ENCODE measurements at places on chromosomes 2 and 18.

DNA sequence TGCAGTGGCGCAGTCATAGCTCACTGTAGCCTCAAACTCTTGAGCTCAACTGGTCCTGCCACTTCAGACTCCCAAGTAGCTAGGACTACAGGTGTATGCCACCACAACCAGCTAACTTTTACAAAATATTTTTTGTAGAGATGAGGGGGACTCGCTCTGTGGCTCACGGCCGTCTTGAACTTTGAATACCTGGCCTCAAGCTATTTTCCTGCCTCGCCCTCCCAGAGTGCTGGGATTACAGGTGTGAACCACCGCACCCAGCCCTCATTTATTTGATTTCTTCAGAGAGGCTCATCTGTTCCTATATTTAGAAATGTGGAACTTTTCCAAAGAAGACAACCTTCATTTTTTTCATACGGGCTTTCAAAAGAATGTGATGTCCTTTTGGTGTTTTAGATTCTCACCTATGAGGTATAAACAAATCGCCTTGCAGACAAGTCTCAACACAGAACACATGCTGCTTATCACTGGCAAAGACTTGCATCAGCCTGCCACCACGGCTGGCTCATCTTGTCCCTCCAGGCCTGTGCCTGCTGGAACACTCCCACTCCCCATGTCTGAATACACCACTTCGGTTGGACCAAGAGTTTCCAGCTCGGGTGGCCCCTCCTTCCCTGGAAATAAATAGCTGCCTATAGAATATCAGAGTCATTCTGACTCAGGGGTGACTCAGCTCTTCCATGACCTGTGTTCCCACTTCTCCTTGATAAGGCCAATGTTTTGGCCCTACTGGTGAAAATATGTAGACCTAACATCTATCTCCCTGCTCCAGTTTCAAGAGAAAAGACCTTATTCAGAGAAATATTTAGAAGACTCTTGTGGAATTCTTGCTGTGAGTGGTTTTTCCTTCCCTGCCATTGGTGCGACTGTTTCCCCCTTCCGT lies 202.6 kb downstream of the TGIF1 start:
- DNase-seq, result peak; percentile 0

DNA sequence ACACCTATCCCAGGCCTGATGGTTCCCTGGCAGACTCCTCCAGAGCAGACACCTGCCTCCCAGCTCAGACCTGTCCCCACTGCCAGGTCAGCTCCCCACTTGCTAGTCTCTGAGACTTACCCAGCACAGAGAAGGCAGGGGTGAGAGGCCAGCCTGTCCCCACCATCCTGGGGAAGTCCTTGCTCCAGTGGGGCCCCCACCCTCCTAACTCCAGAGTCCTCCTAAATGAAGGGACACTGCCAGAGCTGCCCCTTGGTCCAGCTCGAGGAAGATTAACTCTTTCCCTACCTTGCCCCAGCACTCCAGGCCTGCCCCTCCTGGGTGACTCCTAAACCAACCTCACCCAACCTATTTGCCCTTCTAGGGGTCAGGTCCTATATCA lies 30.4 kb upstream of the TNS1 start:
- DNase-seq, result no peak

DNA sequence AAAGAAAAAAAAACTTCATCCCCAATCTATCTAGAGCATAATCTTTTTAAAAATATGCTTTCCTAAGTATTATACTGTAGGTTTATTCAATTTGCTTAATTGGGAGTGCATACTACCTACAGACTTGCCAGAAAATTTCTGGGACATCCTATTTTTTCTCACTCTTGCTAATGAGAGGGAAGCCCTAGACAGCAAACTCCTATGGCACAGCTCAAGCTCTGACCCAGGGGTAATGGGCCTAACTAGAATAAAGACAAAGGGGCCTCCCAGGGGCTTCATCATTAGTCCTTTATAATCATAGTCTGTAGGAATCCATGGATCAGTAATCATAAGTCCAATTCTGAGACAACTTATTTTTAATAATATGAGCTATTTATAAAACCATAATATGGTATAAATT lies 142.6 kb upstream of the ITGA4 start:
- DNase-seq, result no peak

- DNase-seq, result no peak
Measured at GRCh38 chr2:215722986-215723630, 287.2 kb upstream of the FN1 start.

- DNase-seq, result no peak
Measured at GRCh38 chr2:221570321-221570935, 1.7 kb downstream of the EPHA4 start.
